ENCODE measurements at places on chromosomes 7 and 10.

- DNase-seq = no peak
Measured at GRCh38 chr10:77718957-77719356, 81.3 kb upstream of the KCNMA1 start.

DNA sequence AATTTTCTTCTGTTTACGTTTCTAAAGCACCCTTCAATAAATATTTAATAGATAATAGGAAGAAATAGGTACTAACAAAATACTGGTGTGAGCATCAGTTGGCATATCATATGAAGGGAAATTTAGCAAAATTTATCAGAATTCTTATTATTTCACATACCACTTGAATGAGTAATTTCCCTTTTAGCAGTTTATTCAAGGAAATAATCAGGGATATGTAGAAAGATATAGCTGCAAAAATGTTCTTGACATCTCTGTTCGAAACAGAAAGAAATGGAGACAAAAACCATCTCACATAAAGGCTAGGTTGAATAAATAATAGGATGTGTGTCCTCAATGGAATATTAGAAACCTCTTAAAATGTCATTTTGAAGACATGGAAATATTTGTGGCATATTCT lies 35.8 kb upstream of the PIP4K2A start:
- no peak for DNase-seq

- no peak for DNase-seq
Measured at GRCh38 chr7:135706858-135707569, 21.0 kb downstream of the SLC13A4 start.

GRCh38 chr7:2038931-2039728 lies 193.6 kb downstream of the MAD1L1 start:
- DNase-seq = no peak

GRCh38 chr7:137970253-137970975 lies 31.5 kb downstream of the CREB3L2 start:
- DNase-seq = no peak

GRCh38 chr10:86967481-86967941 lies 771 bp upstream of the ADIRF start:
- DNase-seq = no peak

DNA sequence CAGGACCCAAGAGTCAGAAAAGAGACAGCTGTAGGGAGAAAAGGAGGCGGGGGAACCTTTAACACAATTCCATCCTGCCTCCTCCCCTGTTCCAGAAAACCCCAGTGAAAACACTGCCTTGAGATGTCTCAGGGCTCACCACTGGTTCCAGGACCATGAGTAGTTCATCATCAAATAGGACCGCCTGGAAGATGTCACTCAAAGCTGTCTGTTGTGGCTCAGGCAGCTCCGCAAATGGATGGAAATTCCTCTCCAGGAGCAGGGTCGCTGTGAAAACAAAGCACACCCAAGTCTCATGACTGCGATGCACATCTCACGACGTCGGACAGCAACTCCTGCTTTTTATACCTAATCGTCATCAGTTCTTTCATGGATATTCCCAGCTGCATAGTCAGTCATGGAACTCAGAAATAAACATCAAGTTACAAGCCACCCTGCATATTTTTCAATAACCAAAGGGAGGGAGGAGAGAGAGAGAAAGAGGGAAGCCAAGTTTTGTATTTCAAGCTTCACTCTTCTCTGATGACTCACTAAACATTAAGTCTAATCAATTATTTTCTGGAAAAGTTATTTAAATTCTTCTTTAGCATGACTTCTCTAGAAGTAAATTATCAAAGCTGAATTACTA lies 49.2 kb downstream of the GSDME start:
- no peak for DNase-seq

DNA sequence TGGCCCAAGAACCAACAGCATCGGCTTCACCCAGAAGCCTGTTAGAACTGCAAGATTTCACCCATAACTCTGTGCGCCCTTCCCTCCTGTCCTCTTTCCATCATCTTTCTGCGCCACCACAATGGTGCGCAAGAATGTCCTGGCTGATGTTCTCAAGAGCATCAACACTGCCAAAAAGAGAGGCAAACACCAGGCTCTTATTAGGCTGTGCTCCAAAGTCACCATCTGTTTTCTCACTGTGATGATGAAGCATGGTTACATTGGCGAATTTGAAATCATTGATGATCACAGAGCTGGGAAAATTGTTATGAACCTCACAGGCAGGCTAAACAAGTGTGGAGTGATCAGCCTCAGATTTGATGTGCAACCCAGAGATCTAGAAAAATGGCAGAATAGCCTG lies 115.2 kb upstream of the FGFR2 start:
- DNase-seq = no peak

- DNase-seq = no peak
Measured at GRCh38 chr10:1896153-1896552, 158.8 kb upstream of the ADARB2 start.

DNA sequence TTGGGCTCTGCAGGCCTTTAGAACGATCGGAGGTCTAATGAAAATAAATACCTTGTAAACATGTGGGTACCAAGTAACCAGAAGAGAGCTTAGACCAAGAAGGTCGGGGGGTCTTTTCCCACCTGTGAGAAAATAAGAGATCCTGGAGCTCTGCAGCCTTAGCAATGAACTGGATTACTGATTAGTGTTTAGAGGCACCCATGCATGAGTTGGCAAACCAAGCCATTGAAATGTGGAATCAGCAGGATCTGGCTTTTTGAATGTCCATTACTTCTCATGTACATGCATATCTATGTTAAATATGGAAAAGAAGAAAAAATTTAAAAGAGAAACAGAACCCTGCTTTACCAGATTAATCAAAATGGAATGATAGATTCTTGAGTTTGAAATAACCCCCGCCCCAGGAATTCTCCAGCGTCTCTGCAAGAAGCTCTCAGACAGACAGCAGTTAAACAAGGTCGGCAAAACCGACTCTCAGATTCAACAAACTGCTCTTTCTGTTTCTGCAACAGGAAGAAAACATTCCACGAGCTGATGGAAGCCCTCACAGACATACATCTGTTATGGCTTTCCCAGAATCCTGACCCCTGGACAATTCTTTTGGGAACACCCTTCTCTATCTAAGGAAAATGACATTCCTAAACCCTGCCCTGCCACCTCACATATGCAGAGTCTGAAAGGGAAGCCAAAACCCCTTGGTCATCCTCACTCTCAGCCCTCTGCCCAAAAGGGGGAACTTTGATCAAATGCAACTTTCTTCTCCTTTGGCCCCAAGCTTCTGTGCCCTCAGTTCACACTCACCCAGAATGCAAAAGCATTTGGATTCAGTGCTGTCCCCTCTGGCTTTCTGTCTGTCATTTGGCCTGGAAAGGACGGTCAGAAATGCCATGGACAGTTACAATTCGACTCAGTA lies 78.7 kb upstream of the EN2 start:
- DNase-seq = no peak

- DNase-seq = no peak
Measured at GRCh38 chr7:66617295-66617694, 11.4 kb upstream of the KCTD7 start.

DNA sequence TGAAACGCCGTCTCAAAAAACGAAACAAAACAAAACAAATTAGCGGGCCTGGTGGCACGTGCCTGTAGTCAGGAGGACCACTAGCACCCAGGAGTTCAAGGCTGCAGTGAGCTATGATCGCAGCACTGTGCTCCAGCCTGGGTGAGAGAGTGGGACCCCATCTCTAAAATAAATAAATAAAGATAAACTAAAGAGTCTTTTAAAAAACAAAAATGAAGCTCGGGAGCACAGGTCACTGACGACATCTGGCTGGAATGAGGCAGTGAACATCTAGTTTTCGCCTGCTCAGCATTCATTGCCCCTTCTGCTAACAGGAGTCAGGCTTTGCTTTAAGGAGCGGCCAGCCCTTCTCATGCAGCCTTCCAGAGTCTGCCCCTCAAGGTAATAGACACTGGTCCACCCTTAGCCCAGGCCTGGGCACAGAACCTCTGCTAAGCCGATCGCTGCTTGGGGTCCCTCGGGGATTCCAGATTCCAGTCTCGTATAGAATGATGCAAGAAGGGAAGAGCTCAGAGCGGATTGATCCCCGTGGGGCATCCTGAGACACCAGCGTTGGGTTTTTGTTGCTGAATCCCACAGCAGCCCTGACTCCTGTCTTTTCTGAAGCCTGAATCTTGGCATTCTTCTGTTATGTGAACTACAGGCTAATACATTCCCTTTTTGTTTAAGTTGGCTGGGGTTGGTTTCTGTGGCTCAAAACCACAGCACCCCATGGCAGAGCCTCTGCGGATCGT lies 14.2 kb upstream of the FOXK1 start:
- no peak for DNase-seq

DNA sequence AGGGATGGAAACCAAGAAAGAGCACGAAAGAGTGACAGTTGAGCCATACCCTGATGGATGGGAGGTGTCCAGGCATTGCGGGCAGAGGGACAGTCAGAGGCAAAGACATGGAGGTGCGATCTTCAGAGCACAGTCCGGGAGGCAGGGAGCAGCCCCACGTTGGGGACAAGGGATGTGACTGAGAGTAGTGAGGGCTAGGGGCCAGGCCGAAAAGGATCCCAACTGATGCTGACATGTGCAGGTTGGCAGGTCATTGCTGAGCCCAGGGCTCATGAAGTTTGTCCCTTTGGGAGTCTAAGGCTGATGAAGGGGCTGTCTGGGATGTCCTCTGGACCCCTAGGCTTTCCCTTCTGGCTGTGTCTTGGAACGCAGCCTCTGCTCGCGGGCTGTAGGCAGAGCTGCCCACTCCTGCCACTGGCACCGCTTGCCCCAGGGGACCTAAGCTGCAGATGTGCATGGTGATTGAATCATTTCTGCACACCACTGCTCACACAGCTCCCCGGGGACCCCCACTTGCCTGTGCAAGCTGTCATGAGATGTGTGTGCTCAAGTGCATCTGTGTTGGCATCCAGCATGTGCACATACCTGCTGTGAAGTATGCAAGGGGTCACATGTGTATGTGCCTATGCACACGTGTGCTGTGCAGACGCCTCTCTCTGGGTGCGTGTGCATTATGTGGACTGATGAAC lies 125.1 kb downstream of the ZMIZ1 start:
- no peak for DNase-seq

- DNase-seq = no peak
Measured at GRCh38 chr7:94395141-94396036, 694 bp downstream of the COL1A2 start.

DNA sequence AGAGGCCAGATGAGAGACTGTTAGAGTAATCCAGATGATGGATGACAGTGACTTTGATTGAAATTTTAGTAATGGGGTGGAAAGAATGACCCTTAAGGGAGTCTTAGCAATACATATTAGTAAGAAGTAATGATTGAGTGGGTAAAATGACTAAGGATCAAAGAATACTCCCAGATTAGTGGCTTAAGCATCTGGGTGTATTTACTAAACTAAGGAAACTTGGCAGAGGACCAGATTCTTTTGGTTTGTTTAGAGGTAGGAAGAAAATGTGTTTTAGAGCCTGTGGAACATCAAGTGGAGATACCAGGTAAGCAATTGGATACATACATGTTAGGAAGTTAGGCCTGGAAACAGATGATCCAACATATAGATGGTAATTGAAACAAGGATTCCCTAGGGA lies 58.8 kb upstream of the ADRA2A start:
- DNase-seq = no peak

DNA sequence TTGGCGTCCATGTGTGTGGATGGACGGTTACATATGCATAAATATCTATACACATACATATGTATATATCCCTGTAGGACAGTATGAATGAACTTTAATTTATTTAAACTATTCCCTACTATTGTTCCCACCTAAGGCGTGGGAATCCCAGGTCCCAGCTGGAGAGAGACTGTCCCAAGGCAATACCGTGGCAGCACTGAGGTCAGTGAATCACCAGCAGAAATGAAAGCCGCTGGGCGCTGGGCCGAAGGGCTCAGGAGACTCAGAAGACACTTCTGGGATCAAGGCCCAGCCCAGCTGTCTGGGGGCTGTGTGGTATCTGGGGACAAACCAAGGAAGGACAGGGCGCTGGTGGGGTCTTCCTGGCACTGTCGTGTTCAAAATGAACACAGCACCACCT lies 49.6 kb upstream of the MYL10 start:
- no peak for DNase-seq

- no peak for DNase-seq
Measured at GRCh38 chr10:11842411-11842810, 19.3 kb downstream of the PROSER2 start.

DNA sequence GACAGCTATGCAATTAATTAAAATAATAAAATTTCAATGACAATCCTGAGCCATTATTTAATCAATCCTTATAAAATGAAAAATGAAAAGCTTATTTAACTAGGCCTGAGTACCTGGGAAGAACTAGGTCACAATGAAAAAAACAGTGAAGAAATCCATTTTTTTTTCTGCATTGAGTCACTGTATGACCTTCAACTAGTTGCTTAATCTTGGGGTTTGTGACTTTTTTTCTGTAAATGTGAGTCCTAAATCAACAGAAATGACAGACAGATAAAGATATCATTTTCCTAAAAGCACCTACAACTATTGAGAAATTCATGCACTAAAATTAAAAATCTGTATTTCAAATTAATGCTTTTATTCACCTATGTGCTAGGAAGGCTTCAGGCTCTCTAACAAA lies 96.8 kb downstream of the TMEM26 start:
- no peak for DNase-seq

GRCh38 chr7:32539919-32540531 lies 44.7 kb downstream of the AVL9 start:
- no peak for DNase-seq

- no peak for DNase-seq
Measured at GRCh38 chr10:83078160-83078559, 1061.1 kb upstream of the GHITM start.

- DNase-seq = no peak
Measured at GRCh38 chr7:37173670-37174069, 275.0 kb downstream of the ELMO1 start.

DNA sequence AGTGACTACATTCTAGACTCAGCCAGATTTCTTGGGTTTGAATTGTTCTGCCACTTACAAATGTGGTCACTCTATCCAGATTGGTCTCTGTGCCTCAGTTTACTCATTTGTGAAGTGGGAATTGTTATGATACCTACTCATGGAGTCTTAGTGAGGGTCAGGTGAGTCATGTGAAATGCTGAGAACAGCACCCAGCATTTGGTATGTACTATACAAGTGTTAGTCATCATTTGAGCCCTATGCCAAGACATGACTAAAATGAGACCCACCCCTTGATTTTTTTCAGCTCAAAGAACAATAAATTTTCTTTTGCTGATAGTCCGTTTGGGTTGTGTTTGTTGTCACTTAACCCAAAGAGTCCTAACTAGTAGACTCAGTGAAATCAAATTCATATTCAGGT lies 92.8 kb downstream of the CHN2 start:
- no peak for DNase-seq

DNA sequence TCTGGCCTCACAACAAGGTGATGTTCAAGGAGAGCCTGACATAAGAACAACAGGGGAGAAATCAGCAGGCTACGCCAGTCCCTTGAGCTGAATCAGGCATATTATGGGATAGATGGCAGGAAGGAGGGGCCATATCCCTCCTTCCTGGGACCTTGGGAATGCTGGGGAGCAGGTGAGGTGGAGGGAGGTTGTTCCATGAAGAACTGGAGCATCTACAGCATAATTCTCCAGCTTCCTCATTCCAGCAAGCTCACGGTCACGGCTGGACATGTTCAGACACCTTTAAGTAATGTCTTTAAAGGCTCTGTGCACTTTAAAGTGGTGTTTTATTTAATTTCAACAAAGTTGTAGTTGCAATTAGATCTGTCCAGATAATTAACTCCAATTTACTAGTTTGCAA lies 780.5 kb downstream of the TYW1 start:
- no peak for DNase-seq
